Posterior vena cava (tissue), 2 donors: ENCODE measurements at places on chromosomes 6 and 20. TPM values are rescaled to one million over a fixed set of nuclear protein-coding genes. Genes with fewer than 3 reads are reported as not detected.

SLPI gene
- total RNA-seq = 74.0 TPM

PAQR8 gene
- 3.9 TPM for total RNA-seq

- no peak for DNase-seq
Observed at GRCh38 chr6:30938730-30939129, 2.0 kb upstream of the MUCL3 start.

CALHM6 gene
- total RNA-seq = 2.4 TPM

DNA sequence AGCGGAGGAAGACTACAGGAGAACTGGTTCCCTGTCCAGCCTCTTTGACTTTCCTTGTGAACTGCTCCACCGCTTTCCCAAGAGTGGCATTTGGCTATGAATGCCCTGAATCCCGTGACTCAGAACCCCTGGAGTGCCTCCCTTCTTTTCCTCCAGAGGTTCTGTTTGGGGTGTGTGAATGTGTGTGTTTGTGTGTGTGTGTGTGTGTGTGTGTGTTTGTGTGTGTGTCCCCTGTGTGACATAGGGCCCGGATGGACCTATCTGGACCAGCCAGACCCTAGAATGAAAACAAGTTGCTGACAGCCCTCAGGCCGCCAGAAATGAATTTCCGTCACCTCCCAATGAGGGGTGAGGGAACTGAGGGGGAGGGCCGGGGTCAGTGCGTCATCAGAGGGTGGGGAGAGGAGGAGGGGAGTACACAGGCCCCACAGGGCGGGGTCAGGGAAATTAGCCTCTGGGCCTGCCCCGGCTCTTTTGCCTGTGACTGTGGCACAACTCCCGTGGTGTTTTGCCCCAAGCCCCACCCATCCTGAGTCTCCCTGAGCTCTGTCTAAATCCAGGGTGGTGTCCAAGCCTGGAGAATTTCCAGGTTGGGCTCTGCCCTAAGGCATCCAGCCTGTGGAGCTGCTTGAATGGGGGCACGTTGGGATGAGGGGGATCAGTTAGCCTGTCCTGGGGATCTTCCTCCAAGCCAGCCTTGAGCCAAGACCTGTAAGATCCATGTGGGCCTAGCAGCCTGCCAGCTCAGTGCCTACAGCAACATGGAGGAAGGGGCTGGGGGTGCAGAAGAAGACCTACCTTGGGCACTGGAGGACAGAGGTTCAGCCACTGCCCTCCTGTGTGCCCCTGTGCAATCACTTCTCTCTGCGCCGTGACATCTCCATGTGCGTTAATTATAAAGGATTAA, 15.2 kb upstream of the MRPS18A start:
- peak; percentile 97 for DNase-seq

GRCh38 chr6:36738108-36738507, 40.5 kb downstream of the RAB44 start:
- no peak for DNase-seq

- no peak for DNase-seq
Observed at GRCh38 chr6:34695729-34696188, 808 bp downstream of the ILRUN start.

DNA sequence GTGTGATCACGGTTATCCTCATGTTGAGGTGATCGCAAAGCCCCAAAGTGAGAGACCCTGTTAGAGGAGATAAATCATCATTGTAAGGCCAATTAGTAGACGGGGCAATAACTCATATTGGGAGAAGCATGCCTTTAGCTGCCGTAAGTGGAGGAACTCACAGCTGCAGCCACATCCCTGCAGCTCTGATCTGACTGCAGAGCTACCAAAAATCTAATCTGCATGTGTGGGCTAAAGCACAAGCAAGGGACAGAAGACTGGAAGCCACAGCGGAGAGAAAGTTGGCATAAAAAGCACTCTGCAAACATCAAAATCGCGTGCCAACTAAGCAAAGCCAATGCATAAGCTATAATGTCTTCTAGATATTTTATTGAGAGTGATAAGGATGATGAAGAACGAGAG, 79.8 kb downstream of the TBC1D7 start:
- no peak for DNase-seq

- peak; percentile 78 for DNase-seq
Observed at GRCh38 chr6:81172056-81172740, 580.3 kb downstream of the TENT5A start.

PPP1R16B gene
- total RNA-seq = 11.7 TPM

GRCh38 chr6:57162516-57162915, 9.6 kb upstream of the BAG2 start:
- DNase-seq = no peak

DEFB128 gene
- total RNA-seq = not detected

FAM83C gene
- not detected for total RNA-seq

TCP11 gene
- total RNA-seq = not detected

COL20A1 gene
- total RNA-seq = not detected

FAM162B gene
- total RNA-seq = 3.9 TPM

DNA sequence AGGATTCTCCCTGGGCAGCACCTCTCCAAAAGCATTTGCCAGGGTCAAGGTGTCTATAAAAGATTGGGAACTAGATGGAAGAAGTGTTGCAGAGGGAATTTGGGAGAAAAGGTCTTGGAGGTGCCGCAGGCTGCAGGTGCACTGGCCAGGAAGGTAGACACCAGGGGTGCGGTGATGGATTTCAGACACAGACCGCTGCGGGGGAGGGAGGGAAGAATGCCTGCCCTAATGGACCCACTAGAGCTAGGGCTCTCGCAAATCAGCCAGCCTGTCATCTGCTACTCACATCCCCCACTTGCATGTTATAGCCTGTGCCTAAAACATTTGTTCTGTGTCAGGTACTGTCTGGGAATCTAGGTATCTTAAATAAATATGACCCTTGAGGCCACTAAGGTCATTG, 193.6 kb upstream of the SLC24A3 start:
- DNase-seq = no peak

- no peak for DNase-seq
Observed at GRCh38 chr6:114276783-114277182, 66.0 kb downstream of the HS3ST5 start.

SPATA2 gene
- total RNA-seq = 4.5 TPM

DNA sequence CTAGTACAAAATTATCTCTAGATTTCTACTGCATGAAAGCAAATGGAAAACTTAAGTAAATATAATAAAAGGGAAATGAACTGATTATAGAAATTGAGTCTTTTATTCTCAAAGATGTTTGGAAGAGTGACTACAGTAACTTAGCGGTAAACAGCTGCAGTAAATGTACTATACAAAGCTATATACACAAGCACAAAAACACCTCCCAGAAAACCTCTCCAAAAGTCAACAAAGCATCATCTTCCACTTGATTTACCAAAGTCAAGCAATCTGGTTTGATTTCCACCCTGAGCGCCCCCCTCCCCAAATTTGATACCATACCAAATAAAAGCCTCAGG, 142.1 kb upstream of the SHLD1 start:
- DNase-seq = no peak

- DNase-seq = no peak
Observed at GRCh38 chr20:44897133-44897532, 11.6 kb downstream of the YWHAB start.

BNIP5 gene
- total RNA-seq = not detected

C6orf15 gene
- not detected for total RNA-seq

MUC22 gene
- total RNA-seq = not detected
